ENCODE measurements at places on chromosomes 12 and 14.

- DNase-seq, result peak; percentile 96
Measured at GRCh38 chr12:105741786-105742566, 396.8 kb downstream of the NUAK1 start.

- DNase-seq, result no peak
Measured at GRCh38 chr12:119693511-119693910, 25.6 kb downstream of the PRKAB1 start.

DNA sequence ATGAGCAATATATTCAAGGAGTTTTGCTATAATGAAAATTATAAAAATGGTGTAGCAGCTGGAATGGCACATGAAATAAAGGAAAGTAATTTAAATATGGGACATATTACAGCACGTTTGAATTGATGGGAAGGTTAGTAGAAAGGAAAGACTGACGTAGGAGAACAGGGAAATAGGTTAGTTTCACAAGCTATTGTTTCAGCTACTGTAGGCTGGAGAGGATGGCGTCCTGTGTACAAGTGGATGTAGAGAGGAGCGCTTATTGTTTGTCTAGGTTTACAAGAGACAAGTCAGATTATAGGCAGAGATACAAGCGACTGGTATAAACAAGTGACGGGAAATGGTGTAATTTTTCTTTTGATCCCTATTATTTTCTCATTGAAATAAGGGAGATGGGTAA is 431.2 kb upstream of the PDE3A start:
- DNase-seq, result no peak

DNA sequence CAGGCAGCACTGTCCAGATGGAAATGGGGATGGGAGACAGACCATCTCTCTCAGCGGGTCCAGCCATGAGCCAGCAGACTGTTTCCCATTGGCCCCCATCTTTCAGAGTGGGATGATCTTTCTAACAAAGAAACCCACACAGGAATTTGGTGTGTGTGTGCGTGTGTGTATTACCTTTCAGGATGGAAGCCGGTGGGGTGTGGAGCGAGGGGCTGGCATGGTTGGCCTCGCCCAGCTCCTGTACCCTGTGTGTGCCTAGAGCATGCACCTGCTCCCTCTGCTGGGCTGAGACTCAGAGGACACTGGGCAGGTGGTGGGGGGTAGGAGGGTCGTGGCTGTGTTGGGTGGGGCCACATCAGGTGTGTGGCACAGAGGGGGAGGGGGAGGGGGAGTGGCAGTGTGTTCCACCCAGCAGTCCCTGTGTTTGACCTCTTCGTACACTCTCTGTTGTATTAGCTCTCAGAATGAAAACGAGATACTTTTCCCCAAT is 33.0 kb upstream of the TSPAN9 start:
- DNase-seq, result no peak

GRCh38 chr12:50024805-50025186 is 498 bp downstream of the RACGAP1 start:
- DNase-seq, result no peak

GRCh38 chr12:110578694-110579534 is 4.2 kb downstream of the PPTC7 start:
- no peak for DNase-seq

- DNase-seq, result peak; percentile 89
Measured at GRCh38 chr12:131912518-131913274, 16.4 kb upstream of the PUS1 start.

Data from cardiac fibroblast (primary cell).